Activated CD8-positive, alpha-beta memory T cell treated with anti-CD3 and anti-CD28 coated beads for 1 hour (primary cell): ENCODE measurements at places on chromosomes 12 and 14.
A peak's percentile ranks its signal among the peaks of the same experiment; 100 is the strongest.

DNA sequence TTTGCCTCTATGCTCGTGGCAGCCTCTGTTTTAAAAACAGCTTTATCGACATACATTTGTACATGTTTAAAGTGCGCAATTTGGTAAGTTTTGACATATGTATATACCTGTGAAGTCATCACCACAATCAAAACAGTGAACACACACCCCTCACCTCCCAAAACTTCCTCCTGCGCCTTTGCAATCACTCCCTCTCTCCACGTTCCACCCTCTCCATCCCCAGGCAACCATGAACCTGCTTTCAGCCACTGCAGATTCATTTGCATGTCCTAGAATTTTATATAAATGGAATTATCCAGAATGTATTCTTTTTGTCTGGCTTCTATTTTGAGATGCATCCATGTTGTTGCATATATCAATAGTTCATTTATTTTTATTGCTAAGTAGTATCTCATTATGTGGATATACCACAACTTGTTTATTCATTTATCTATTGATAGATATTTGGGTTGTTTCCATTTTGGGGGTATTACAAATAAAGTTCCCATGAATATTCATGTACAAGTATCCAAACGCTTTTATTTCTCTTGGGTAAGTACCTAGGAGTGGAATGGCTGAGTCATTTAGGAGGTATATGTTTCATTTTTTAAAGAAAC is 15.5 kb upstream of the CHGA start:
- DNase-seq: no peak

DNA sequence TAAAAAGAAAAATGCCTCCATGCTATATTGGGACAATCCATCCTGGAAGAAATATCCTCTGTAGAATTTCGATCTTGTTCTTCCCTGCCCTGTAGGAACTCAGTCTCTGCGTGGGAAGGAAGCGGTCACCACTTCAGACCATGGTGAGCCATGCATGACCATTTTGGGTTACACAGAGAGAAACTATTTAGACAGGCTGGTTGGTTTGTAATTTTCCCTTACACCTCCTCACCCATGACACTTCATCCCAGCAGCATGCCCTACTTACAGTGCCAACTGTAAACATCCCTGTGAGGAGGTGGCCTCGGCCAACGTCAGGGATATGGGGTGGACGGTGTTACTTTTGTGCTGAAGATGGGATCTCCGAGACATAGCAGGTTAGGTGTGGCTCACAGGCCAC is 121.4 kb downstream of the SMOC1 start:
- no peak for DNase-seq

GRCh38 chr12:124302241-124302806 is 7.4 kb downstream of the RFLNA start:
- DNase-seq: no peak

DNA sequence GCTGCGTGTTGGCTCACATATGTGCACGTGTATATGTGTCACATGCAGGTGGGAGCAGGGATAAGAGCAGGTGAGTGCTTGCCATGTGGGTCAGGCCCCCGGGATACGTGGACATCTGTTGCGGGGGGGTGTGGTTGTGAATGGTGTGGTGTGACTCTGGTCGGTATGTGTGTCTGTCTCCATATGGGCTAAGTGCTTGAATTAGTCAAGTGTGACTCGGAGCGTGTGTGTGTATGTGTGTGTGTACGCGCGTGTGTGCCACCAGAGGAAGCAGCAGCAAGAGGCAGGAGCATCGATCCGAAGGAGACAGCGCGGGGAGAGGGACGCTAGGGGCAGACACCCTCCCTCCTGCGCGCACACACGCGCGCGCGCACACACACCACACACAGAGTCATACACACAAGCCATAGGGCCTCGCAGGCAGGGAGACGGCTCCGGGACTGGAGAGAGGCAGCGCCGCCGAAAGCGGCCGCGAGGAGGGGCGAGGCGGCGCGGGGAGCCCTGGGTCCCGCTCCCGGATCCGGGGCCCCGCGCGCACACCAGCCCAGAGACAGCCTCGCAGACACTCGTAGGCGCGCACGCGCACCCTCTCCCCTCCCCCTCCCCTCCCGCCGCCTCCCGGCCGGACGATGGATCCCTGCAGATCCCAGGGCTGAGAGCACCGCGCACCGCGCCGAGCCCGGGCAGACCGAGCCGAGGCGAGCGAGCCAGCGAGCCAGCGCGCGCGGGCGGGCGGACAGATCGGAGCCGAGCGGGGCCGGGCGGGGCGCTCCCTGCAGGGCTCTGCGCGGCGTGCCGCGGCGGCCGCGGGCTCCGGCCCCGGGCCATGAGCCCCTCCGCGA is at the start of gene ASIC1:
ASIC1 (plus strand) TSS at position 597 of the 842 bp plus-strand sequence. CDS start 1,171 bp downstream, outside the sequence.
- DNase-seq: no peak

- no peak for DNase-seq
Measured at GRCh38 chr14:92898566-92899131, 24.3 kb upstream of the CHGA start.

DNA sequence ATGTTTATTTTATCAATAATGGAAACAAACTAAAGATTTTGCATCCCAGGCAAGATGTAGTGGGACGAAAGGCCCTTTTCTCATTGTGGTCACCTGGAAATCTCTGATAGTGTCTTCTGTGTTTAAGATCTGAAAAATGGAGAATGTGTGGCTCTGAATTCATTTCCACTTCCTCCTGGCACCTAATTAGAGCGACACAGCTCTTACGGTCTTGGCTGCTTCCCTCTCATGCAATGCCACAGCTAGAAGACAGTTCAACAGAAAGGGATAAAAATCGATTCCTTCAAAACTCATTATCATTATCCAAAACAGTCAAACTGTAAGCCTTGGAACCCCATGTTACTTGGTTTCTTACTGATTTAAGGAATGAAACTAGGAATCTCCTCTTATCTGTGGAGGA is 9.3 kb downstream of the ST8SIA1 start:
- DNase-seq: no peak

DNA sequence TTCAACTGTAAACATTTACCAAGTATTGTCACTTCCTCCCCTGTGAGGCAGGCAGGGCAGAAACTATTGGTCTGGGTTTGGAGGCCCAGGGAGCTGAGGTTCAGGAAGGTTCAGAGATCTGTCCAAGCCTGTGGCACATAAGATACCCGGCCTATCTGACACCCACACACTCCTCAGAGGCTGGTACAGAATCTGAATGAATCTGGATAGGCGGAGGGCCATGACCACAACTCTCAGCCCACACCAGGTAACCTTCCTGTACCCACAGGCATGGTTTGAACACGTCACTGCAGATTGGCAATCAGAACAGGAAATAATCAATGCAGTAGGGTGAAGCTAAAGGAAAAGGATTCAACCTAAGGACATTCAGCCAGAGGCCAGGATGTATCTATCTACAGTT is 92.8 kb upstream of the TMCC3 start:
- no peak for DNase-seq

- no peak for DNase-seq
Measured at GRCh38 chr12:21239866-21240265, 94.9 kb downstream of the SLCO1A2 start.

- DNase-seq: no peak
Measured at GRCh38 chr14:97021001-97021400, 223.8 kb downstream of the VRK1 start.

DNA sequence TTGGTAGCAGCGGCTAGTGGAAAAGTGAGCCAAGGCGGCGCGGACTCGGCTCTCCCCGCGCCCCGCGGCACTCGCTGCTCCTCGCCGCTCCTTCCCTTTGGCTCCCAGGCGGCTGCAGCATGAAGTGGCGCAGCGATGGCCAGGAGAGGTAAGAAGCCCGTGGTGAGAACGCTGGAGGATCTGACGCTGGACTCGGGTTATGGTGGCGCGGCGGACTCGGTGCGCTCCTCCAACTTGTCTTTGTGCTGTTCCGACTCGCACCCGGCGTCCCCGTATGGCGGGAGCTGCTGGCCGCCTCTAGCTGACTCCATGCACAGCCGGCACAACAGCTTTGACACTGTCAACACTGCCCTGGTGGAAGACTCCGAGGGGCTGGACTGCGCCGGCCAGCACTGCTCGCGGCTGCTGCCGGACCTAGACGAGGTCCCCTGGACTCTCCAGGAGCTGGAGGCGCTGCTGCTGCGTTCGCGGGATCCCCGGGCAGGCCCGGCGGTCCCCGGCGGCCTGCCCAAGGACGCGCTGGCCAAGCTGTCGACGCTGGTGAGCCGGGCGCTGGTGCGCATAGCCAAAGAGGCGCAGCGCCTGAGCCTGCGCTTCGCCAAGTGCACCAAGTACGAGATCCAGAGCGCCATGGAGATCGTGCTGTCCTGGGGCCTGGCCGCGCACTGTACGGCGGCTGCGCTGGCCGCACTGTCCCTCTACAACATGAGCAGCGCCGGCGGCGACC is 225.6 kb upstream of the CRY1 start:
- no peak for DNase-seq

GRCh38 chr14:94486883-94487282 is 10.9 kb upstream of the SERPINA9 start:
- no peak for DNase-seq

- no peak for DNase-seq
Measured at GRCh38 chr12:39252628-39253027, 190.3 kb downstream of the KIF21A start.

GRCh38 chr14:71175491-71175890 is 268.2 kb downstream of the PCNX1 start:
- DNase-seq: no peak

GRCh38 chr12:120041386-120042231 is 52.6 kb downstream of the BICDL1 start:
- DNase-seq: peak; percentile 13

DNA sequence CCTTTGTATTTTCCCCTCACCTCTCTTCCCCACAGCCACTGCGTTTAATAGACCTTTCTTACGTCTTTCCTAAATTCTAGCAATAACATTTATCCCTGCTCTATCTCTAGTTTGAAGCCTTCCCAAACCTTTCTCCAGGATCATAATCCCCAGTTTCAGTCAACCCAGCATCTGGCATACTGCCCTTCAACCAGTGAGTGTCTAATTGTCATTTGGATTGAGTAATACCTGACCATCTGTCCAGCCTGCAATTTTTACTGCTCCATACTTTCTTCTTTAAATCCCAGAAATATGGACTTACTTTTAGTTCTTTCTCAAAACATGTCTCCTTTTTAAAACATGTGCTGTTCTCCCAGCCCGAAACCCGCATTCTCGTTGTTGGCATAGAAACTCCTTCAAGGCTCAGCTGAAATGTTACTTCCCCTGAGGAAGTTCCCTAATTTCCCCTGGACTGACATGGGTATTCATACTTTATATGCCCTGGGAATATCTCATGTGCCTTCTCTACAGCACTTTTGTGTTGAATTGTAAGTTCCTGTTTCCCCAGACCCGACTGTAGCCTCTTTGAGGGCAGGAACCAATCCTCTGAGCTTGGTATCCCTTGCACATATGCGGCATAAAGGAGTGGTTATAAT is 65.1 kb upstream of the ETV6 start:
- DNase-seq: no peak

DNA sequence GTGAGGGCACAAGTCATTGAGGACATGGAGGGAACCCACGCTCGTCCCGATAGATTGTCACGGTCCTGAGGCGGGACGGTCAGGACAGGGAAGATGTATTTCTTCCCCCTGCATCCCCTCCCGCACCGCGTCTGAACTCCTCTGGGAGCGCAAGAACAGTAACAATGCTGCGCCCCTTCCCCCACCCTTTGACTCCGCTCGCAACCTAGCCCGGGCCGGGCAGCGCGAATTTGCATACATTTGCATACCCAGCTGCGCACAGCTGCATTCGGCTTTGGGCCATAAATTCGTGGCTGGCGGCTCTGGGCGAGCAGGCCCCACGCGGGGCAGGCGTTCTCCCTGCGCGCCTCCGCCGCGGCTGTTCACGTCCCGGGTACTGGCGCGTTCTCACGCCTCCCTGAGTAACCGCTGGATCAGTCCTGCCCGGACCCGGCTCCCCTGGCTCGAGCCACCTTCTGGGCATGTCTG is 29.0 kb upstream of the SMUG1 start:
- no peak for DNase-seq

- DNase-seq: no peak
Measured at GRCh38 chr14:95386536-95387095, 66.9 kb upstream of the CLMN start.

DNA sequence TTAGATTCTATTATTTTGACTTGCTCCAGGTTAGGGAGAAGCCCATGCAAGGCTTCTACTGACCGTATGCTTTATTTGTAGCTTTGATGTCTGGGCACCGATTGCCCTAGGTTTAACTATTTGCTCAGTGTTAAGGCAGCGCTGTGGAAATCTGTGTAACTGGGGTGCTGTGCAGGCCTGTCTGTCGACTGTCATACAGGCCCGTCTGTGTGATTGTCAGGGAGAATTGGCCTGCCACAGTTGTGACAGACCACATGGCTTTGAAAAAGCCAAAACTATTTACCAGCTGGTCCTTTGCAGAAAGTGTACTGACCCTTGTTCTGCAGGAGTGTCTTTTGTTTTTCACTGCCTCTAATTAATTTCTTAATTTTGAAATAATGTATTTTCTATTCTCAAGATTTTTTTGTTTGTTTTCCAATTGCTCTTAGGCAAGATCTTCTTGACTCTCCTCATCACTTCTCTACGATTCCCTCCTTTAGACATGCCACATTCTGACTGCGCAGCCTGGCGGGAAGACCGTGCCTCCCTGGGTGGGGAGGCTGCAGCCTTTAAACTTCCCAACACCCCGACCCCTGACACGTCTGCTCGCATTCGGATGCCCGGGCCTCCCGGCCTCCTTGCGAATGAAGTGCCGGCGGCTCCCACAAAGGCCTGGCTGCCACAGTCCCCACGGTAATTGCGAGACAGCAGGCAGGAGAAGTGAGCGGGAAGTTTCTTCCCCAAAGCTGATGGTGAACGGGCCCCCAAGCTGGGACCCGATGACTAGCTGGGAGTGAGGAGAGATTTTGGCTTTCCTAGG is 99.0 kb upstream of the EVL start:
- DNase-seq: no peak

GRCh38 chr12:25377469-25378177 is 126.9 kb upstream of the KRAS start:
- no peak for DNase-seq

DNA sequence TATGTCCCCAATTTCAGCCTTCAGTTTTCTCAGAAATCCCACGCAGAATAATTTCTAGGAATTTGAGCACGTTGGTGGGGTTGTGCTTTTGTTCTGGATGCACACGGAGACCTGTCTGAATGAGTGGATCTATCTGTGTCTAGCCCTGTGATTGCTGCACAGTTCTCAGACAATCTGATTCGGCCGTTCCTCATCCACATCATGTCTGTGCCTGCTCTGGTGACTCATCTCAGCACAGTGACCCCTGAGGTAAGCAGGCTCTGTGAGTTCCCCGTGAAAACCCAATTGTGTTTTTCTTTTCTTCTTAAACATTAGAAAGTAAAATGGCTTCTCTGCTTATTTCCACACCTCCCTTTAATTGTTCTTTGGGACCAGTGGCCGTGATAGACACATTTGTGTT is 20.2 kb downstream of the UBE3B start:
- no peak for DNase-seq

DNA sequence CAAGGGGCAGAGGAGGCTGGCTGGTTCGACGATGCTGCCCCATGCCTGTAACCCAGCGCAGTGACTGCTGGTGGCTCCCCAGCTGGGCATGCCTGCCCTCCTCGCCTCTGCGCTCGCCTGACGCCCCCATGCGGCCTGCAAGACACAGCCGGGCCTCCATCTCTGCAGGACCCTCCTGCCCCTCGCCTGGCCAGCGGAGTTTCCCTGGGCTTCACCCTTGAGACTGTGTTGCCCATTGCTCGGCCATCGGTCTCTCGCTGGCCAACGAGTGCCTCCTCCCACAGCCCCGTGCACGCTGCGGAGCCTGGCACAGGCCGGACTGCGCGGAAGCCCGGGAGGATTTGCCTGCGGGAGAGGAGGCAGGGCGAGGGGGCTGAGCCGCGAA is 17.6 kb downstream of the ASPG start:
- no peak for DNase-seq
